ENCODE measurements at places on chromosomes 1 and 21. TPM values are rescaled to one million over a fixed set of nuclear protein-coding genes. Genes with fewer than 3 reads are reported as not detected.

Gene CD34
- total RNA-seq: 0.23 TPM

Gene ADAR
- 118 TPM for total RNA-seq

Gene TCHHL1
- total RNA-seq: not detected

Gene PLPPR5
- total RNA-seq: not detected

Gene TXNIP
- total RNA-seq: 53.6 TPM

Gene SLC45A3
- total RNA-seq: 2.6 TPM

Gene KCNA3
- total RNA-seq: not detected

Data from HFFc6 (cell line).